Fibroblast of skin of scalp (primary cell): ENCODE measurements at places on chromosomes 5 and 9.

GRCh38 chr9:77176686-77177142 lies 620 bp upstream of the VPS13A start:
- DNase-seq, result no peak

DNA sequence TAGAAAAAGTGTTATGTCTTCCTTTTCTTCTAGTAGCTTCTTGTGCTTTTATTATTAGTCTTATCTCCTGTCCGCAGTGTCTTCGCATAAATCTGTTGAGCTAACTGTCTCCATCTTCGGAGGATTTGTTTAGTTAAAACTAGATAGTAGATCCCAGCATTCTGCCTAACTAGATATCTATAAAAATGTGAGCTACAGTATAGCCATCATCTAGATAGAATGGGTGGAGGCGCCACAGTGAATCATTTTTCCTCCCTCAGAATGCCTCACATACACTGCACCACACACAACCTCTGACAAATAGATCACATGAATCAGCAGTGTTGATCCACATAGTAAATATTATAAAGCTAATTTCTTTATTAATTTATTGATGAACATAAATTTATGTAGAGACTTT lies 220.3 kb upstream of the GAS1 start:
- no peak for DNase-seq

DNA sequence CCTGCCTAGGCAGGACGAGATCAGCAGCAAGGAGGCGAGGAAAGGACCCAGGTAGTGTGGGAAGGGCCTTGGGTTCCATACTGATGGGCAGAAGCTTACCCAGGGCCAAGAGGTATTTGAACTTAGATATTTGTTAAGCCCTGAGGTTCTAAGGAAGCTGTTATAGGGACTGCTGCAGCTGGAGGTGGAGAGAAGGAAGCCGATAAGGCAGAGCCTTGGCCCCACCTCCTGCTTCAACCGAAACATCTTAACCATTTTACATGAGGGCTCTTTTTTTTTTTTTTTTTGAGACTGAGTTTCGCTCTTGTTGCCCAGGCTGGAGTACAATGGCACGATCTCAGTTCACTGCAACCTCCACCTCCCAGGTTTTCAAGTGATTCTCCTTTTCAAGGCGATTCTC lies 8.6 kb upstream of the AQP3 start:
- DNase-seq, result no peak

DNA sequence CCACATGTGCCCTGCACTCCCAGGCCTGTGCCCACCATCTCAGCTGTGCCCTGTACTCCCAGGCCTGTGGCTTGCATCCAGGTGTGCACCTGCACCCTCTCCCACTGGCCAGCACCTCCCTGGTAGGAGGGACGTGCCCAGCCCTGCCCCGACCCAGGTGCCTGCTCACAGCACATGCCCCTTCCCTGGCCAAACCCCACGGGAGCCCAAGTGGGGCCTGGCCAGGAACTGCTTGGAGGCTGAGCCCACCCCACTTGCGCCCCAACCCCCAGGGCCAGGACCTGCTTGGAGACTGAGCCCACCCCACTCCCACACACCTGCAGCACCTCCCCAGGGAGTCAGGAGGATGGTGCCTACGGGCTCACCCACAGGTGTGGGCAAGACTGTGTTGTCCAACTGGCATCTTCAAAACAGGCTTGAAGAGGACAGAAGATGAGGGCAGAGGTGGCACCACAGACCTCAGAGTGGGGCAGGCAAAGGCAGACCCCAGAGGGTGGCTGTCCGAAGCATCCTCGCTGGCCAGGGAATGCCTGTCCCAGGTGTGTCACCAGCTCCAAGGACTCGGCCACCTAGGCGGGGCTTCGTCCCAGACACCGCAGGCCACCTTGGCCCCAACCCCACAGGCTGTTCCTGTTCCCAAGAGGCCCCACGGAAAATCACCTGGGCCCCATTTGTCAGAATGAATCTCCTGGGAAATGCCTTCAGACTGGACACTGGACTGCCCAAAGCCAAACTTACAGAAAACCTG lies 10.8 kb downstream of the ZDHHC11B start:
- no peak for DNase-seq

DNA sequence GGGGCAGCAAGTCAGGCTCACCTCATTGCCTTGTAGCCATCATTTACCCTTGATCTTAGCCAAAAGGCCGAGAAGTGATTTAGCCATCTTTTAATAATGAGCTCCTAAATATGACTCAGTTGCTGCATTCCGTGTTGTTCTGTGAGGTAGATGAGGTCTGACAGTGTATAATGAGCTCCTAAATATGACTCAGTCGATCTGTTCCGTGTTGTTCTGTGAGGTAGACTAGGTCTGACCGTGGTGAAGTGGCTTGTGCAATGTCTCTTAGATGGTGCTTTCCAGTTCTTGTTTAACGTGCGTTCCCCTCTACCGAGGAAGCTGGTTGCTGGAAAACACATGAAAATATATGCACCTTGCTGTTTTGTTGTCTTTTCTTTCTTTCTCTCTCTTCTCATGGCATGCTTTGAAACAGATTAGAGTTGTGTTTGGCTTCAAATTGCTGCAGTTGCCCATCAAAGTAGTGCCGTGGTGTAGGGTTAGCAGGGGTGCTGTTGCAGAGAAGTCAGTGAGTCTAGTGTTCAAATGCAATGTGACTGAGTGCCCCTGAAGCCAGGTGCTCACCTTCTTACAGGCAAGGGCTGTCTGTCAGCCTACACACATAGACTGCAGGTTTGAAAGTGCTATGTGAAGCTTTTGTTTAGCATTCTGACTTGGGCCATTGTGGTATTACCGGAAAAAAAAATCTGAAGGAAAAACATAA lies 118.6 kb downstream of the KDM4C start:
- no peak for DNase-seq

DNA sequence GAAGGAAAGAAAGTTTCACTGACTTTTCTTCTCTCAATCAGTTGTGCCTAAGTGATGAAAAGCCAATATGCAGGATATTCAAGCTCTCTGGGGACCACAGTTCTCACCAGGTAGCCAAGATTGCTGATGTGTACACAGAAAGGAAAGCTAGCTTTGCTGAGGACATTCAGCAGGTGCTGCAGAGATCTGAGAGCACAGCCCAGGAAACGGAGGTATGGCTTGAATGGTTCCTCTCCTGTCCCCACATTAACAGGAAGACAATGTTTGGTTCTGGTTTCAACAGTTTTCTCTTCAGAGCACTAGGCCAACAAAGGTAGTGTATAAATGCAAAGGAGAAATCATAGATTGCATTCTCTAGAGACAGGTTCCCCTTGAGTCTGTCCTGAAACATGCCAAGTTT lies 69.6 kb downstream of the PTPDC1 start:
- DNase-seq, result no peak

DNA sequence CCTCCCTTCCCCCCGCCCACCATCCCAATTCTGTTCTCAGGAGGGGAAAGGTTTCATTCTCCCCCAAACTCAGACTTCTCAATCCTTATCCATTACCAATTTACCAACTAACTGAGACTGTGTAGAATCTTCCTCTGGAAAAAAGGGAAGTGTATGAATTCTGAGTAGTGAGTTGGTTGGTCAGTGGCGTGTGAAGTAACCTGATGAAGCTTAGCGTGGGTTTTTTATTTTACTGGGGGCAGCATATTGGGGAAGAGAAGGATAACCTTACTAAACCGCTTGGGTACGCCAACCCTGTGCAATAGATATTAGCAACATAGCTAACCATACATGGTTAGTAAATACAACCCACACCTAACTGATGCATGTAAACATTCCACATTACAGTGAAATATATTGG lies 1.1 kb upstream of the DNAJC21 start:
- DNase-seq, result no peak
